ENCODE measurements at places on chromosomes 13 and 19. TPM values are rescaled to one million over a fixed set of nuclear protein-coding genes. Genes with fewer than 3 reads are reported as not detected.

POLRMT gene
- 27.6 TPM for total RNA-seq

MOB3A gene
- 79.2 TPM for total RNA-seq

NPHS1 gene
- total RNA-seq: not detected

MTRF1 gene
- total RNA-seq: 7.7 TPM

PSG6 gene
- total RNA-seq: not detected

PSG3 gene
- total RNA-seq: not detected

C1QTNF9B gene
- not detected for total RNA-seq

CGB5 gene
- total RNA-seq: not detected

CNN1 gene
- total RNA-seq: 0.39 TPM

C19orf67 gene
- total RNA-seq: not detected

TEX26 gene
- not detected for total RNA-seq

GPR12 gene
- not detected for total RNA-seq

CASP14 gene
- not detected for total RNA-seq

SIGLEC12 gene
- total RNA-seq: not detected

RFPL4A gene
- total RNA-seq: not detected

IL11 gene
- 0.37 TPM for total RNA-seq

ZNF132 gene
- 7.0 TPM for total RNA-seq

YJEFN3 gene
- total RNA-seq: under 0.01 TPM

LACC1 gene
- total RNA-seq: 13.2 TPM

CBY2 gene
- not detected for total RNA-seq

TTC9B gene
- total RNA-seq: not detected

CGB8 gene
- not detected for total RNA-seq

PRODH2 gene
- total RNA-seq: not detected

RNF225 gene
- total RNA-seq: 0.37 TPM

TUBA3C gene
- total RNA-seq: not detected

KLK5 gene
- not detected for total RNA-seq

CGB1 gene
- total RNA-seq: not detected

AKAP8L gene
- total RNA-seq: 51.8 TPM

ELSPBP1 gene
- not detected for total RNA-seq

PEAK3 gene
- total RNA-seq: not detected

PTH2 gene
- not detected for total RNA-seq

FCGBP gene
- under 0.01 TPM for total RNA-seq

ATP4A gene
- total RNA-seq: not detected

FXYD7 gene
- not detected for total RNA-seq

FFAR1 gene
- total RNA-seq: not detected

ZNF491 gene
- total RNA-seq: 1.1 TPM

ACP7 gene
- 0.98 TPM for total RNA-seq

COL4A2 gene
- 138 TPM for total RNA-seq

All from subcutaneous preadipocyte (primary cell).